ENCODE measurements at places on chromosomes 7 and 10. TPM values are rescaled to one million over a fixed set of nuclear protein-coding genes. Genes with fewer than 3 reads are reported as not detected.

C1QL3 gene
- 0.27 TPM for total RNA-seq

FAM3C gene
- 6.7 TPM for total RNA-seq

CLRN3 gene
- total RNA-seq: not detected

ST8SIA6 gene
- total RNA-seq: 38.0 TPM

TAS2R5 gene
- total RNA-seq: 1.9 TPM

- DNase-seq: no peak
Measured at GRCh38 chr10:31179091-31179680, 139.8 kb upstream of the ZEB1 start.

GRCh38 chr7:124444696-124445480 lies 320.7 kb downstream of the GPR37 start:
- DNase-seq: no peak

DNA sequence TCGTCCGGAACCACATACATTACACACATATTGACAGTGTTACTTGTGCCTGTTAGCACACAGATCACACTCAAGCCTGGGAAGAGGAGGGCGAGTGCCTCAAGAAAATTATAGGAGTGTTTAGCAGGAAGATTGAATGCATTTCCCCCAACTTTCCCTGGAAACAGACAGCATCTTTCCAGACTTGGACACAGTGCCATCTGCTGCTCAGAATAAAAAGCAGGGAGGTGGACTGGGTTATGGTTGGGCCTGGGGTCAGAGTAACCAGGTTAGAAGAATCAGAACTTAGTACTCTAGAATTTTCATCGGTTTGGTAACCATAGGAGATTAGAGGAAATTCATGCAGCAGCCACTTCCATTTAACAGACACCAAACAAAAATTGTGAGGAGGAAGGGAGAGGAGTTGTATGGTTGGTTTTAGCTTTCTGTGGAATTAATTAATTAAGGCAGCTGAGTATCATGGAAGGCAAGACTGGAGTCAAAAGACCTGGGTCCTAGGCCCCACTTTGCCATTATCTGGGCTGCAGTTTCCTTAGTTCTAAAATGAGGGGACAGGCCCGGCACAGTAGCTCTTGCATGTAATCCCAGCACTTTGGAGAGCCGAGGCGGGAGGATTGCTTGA lies 43.4 kb upstream of the OPTN start:
- DNase-seq: no peak

- no peak for DNase-seq
Measured at GRCh38 chr10:8554574-8554973, 500.1 kb downstream of the GATA3 start.
